Cardiac fibroblast (primary cell): ENCODE measurements at places on chromosomes 3 and 15.
A peak's percentile ranks its signal among the peaks of the same experiment; 100 is the strongest.

GRCh38 chr3:134473868-134474546, 11.8 kb downstream of the ANAPC13 start:
- peak; percentile 87 for DNase-seq

- DNase-seq, result peak; percentile 77
Measured at GRCh38 chr3:172707967-172708366, 2.9 kb downstream of the NCEH1 start.

- no peak for DNase-seq
Measured at GRCh38 chr3:73321286-73321999, 260.0 kb downstream of the EBLN2 start.

DNA sequence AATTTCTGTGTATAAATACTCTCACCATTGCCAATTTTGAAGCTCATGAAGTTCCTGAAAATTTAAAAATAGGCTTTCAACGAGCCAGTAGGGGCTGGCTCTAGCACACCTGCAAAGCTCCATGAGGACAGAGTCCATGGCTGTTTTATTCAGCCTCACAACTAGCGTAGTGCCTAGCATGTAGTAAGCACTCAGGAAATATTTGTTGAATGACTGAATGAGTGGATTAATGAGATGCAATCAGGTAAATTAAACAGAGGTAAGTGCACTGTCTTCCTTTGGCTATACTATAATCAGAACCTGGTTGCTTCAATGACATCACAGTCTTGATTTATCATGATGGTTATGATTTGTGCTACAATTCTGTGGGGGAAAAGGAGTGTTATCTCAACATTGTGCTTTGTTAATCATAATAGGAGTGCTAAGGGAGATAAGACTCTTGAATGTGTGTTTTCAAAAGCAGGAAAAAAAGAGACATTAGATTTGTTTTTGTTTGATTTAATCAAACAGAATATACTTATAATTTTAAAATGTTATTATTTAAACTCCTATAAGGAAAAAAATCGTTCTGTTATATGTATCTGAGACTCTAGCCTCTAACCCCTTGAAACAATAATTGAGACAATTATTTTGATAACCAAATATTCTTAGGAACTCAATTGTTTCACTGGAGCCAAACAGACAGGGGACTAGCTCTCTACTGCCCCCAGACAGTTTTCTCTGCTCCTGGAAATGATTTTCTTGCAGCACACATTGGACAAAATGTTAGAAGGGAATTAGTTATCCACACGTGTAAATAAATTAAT, 171.7 kb upstream of the ATP11B start:
- no peak for DNase-seq

DNA sequence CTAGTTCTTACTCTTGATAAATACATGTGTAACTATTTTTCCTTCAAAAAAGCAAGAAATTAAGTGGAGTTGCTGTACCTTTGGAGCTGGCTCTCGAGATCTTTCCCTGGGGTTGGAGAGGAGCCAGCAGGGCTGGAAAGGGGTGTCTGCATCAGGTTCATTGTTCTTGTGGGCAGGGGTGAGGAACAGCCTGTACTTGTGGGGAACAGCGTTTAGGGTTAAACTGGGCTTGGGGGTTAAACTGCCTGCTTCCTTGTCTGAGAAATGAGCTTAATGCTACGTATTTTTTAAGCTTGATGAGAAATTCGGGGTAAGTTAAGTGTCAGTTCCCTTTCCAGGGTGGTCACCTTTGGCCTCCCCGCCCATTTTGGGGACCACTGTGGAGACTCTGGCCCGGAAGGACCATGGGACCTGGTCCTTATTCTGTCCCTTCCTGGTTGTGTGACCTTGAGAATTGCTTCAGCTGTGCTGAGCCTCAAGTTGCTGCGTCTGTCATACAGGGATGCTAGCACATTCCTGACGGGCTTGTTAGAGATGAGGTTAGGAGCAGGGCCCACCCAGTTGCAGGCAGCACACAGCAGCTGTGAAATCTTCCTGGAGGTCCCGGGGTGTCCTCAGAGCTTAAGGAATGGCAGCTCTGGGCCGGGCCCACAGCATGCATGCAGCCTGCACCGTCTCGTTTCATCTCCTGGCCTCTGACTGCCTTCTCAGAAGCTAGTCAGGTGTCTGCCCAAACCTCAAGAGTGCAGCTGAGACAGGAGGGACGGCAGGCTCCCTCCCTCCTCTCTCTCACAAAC, 11.6 kb downstream of the H1-8 start:
- no peak for DNase-seq

DNA sequence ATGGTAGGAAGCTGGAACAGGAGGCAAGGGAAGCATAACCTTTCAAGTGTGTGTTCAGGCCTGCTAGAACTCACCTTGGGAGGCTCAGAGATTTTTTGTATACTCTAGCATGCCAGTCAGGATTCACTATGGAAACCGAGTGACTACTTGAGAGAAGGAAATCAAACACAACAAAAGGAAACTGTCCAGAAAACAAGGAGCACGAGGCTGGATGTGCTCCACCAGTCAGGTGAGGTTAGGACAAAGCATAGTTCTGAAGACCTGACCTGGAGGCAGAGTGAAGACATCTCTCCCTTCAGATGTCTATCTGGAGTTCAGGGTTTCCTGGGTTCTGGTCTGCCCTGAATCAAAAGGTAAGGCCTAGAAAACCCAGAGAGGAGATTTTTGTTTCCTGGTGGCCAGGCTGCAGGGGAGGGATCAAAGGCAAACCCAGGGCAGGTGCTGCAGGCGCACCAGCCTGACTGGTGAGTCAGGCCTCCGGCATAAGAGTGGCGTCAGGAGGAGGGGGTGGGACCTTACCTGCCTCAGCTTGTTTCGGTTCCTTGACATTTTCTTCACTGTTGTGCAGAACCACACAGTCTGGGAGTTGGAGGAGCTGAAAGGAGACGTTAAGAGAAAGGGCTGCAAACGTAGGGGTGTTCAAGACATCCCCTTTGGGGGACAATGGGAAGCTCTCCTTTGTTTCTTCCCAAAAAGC, 52.2 kb upstream of the OSBPL11 start:
- no peak for DNase-seq

DNA sequence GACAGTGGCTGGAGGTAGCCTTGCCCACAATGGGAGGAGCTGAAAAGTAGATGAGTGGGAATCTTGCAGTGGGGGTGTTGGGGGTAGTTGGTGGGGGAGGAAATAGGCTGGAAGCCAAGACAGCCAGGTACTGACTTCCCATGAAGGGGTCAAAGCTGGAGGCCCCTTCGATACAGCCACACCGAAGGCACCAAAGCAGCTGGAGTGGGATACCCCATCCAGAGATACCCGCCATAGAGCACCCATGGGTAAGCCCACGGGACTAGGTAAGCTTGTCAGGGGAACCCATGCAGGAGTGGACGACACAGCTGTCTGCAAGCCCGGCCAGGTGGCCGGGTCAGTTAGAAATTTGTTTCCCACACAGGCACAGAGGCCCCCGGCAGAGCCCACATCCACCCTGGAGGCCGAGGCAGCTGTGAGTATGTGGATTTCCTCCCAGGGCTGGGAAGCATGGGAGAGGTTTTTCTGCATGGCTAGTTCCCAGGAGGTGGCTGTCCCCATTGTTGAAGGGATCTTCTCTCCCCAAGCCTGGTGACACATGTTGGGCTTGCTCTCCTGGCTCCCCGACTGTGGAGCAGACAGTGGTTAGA, 28.6 kb downstream of the PRR23E start:
- no peak for DNase-seq

GRCh38 chr15:99749386-99749785, 16.1 kb upstream of the LYSMD4 start:
- no peak for DNase-seq

DNA sequence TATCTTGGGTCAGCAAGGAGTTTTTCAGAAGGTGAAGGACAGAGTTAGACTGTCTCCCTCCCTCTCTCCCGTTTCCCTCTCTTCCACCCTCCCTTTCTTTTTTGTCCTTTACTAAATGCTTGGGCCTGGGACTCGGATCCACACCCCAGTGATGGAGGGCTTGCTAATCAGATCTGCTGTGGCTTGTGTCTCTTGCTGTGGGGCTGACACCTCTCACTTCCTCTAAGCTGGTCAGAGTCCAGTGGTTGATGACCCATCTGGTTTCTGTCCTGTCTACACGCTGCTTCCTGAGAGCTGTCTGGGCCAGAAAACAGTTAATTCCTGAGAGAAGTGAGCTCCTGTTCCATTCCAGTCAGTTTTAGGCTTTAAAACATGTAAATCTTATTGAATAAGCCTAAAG, 849 bp downstream of the TRAK1 start:
- no peak for DNase-seq

DNA sequence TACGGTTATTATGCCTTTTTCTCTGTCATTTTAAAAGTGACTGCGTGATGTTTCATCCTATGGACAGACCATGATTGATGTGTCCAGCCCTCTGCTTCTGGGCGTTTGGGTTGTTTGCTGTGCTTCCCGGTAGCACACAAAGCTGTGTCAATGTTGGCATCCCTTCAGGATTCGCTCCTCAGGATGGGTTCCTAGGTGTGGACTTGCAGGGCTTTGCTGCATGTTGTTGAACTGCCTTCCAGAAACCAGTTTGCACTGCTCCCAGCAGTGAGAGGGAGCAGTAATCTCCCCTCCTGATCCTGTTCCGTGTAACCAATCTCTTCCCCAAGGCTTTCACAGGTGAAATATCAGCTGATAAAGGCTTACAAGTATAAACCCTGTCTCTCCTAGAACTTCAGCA, 787 bp downstream of the TRPM1 start:
- no peak for DNase-seq

- no peak for DNase-seq
Measured at GRCh38 chr3:50375258-50375931, 16.1 kb upstream of the TMEM115 start.

GRCh38 chr15:44574734-44575133, 37.8 kb downstream of the EIF3J start:
- no peak for DNase-seq

GRCh38 chr3:192914848-192915247, 2.8 kb downstream of the MB21D2 start:
- DNase-seq, result no peak

DNA sequence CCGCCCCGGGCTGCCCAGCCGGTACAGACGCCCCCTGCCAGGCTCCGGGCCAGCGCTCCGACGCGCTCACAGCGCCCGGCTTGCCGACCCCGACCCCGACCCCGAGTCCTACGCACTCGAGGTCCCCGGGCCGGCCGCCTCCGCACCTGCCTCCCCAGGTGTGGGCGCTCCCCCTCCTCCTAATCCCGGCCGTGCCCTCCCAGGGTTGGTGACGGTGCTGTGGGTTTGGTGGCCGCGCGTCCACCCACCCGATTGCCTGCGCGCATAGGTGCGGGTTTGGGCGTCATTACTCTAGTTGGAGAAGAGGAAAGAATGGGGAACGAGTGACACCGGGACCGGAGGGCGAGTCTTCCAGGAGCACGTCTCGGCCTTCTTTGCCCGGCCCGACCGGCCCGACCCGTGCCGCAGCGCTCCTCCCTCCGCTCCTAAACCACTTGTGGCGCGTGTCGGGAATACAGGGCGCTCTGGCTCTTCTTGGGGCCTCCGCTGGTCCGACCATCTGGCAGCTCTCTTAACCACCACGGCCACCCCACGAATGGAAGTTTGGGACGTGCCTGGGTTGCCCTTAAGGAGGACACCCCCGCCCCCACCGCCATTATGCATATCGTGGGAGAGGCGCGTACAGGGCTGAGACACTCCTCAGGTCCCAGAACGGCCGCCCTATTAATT, 810 bp upstream of the THRB start:
- no peak for DNase-seq

- DNase-seq, result no peak
Measured at GRCh38 chr3:28598165-28598564, 249.5 kb upstream of the AZI2 start.

- DNase-seq, result no peak
Measured at GRCh38 chr3:45488591-45488990, 100.2 kb downstream of the LARS2 start.

- peak; percentile 44 for DNase-seq
Measured at GRCh38 chr3:126476166-126477060, 722 bp upstream of the ZXDC start.
